Activated CD4-positive, alpha-beta memory T cell treated with anti-CD3 and anti-CD28 coated beads for 36 hours (primary cell): ENCODE measurements at places on chromosomes 4 and X. TPM values are rescaled to one million over a fixed set of nuclear protein-coding genes. Genes with fewer than 3 reads are reported as not detected.
A peak's percentile ranks its signal among the peaks of the same experiment; 100 is the strongest.

DNA sequence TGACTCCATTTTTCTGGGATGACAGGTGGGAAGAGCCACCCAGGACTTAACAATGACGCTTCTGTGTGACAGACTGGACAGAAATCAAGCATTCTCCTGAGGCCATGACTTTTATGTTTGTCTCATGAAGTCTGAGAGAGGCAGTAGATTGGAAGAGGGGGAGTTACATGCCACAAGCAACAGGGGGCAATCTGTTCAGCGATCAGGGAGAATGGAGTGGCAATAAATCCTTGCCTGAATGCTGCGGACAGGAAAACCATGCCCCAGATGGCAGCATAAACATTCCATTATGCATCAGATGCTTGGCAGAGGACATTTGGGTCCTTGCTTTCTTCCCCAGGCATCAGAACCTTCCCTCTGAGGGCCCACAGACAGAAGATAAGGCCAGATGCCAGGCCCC lies 312.4 kb upstream of the DIPK2B start:
- H3K4me1 ChIP-seq, result peaks cover 17% of the 10 kb centered on the region
- peaks cover 3% of the 10 kb centered on the region for H3K27me3 ChIP-seq
- H3K36me3 ChIP-seq, result no peaks in the 10 kb centered on the region
- no peak overlapping the region for H3K27ac ChIP-seq
- DNase-seq, result no peak

- peak overlapping the region; percentile 90 for H3K4me3 ChIP-seq
- H3K27me3 ChIP-seq, result no peaks in the 10 kb centered on the region
- no peaks in the 10 kb centered on the region for H3K36me3 ChIP-seq
- H3K27ac ChIP-seq, result peak overlapping the region; percentile 93
- H3K4me1 ChIP-seq, result peaks cover 24% of the 10 kb centered on the region
Measured at GRCh38 chrX:96685210-96686099, 813 bp downstream of the DIAPH2 start.

DNA sequence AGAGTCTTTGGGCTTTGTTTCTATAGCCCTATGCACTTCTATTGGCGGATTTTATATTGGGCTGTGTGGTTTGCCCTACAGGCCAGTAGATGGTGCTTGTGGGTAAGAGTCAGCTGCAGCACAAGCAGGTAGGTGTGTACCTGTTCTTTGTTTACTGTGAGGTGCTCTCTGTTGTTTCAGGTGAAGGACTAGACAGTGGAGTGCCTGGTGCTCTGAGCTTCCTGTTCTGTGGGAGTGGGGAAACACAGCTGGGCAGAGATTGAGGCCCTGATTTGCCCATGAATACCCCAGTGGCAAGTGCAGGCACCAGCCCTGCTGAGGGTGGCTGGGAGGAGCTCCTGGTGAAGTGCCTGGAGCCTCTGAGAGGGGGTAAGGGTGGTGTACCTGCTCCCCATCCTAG lies 26.3 kb upstream of the UCP1 start:
- H3K4me3 ChIP-seq, result no peak overlapping the region
- H3K36me3 ChIP-seq, result no peaks in the 10 kb centered on the region
- H3K27me3 ChIP-seq, result peaks cover 15% of the 10 kb centered on the region

DNA sequence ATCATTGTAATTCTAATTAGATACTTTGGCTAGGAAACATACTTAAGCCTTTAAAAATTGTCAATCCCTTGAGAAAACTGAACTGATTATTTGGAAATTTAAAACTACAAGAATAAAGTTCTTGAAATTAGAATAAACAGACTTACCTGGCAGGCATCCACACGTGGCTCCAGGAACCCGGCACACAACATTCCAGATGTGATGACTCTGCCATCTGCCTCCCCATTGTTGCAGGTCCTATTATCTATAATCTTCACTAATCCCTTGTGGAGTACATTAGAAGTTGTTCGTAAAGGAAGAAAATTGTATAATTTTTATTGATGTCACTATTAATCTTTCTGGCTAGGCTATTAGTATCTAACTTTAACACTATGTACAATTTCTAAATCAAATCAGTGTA lies 16.2 kb upstream of the GNRHR start:
- no peak overlapping the region for H3K4me3 ChIP-seq
- no peaks in the 10 kb centered on the region for H3K36me3 ChIP-seq
- H3K27ac ChIP-seq, result no peak overlapping the region

DNA sequence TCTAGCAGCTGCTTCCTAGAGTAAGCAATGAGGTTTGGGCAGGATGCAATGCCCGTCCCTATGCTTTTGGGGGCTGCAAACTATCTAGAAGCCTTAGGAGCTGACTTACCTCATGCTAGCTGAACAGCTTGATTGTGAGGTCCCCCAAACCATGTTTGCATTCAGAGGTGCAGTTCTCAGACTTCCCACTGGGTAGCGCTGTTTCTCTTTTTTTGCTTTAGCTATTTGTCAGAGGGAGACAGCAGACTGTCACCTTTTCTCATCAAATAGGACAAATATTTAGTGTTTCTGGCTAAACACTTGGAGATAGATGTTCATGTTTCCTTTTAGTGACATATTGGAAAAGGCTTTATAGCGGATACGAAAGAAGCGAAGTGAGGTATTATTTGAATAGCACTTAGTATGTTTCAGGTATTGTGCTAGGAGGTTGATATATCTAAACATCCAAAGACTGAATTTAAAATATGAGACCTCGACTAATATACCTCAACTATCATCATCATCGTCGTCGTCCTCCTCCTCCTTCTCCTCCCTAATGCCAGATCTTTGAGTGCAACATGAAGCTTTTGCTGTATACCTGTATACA lies 18.7 kb upstream of the TMEM192 start:
- no peaks in the 10 kb centered on the region for H3K36me3 ChIP-seq
- peaks cover 13% of the 10 kb centered on the region for H3K27me3 ChIP-seq
- no peak overlapping the region for H3K4me3 ChIP-seq
- no peak overlapping the region for H3K27ac ChIP-seq

DNA sequence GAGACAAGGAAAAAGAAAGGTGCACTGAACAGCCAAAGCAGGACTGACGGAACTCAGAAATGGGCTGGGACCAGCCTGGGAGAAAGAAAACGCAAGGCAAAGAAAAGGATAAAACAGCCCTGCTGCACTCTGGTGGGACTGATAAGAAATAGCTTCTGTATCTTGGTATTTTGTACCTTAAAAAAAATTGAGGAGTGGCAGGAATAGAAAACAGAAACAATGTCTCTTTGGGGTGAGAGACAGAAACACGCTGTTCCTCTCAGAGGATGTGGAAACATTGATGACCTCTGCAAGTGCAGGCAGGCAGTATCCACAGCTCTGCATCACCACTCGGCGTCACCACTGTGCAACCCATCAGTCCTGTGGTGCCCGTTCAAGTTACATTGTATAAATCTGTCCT lies 152.5 kb upstream of the SPRY1 start:
- H3K27me3 ChIP-seq, result no peaks in the 10 kb centered on the region
- no peak overlapping the region for H3K27ac ChIP-seq
- H3K36me3 ChIP-seq, result peaks cover 2% of the 10 kb centered on the region
- no peak for DNase-seq
- no peak overlapping the region for H3K4me3 ChIP-seq

DNA sequence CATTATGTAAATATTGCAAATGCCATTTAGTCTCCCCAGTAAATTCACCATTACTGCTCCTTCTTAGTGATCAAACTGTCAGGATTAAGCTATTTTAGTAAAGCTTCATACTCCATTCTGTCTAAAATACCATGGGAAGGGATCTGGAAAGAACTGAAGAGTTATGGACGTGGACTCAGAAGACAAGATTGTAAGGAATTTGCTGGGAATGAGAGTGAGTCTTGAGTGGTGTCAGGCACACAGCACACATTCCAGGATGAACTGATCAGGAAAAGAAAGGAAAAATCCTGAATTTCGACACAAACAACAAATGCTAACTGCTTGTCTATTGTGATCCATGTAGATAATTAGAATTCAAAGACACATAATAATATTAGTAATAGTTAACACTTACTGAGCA lies 311.0 kb downstream of the CENPC start:
- no peak overlapping the region for H3K4me3 ChIP-seq

DNA sequence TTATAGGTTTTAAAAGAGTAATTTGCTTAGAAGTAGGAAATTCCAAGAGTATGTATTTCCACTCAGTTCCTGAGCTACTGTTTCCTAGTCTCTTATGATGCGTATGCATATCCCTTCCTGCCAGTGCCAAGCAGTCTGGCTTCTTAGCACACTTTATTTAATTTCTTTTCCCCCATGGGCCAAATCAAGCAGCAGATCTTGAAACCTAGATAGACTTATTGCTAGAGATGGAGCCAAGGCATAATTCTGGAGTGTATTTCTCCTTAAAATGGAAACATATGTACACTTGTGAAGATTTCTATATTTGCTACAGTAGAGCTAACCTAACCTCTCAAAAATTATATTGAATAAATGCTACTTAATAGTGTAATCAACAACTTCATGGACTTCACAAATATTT lies 2337.6 kb downstream of the PCDH7 start:
- no peak overlapping the region for H3K4me3 ChIP-seq
- no peak for DNase-seq
- no peaks in the 10 kb centered on the region for H3K4me1 ChIP-seq
- H3K27me3 ChIP-seq, result no peaks in the 10 kb centered on the region

- H3K4me1 ChIP-seq, result no peaks in the 10 kb centered on the region
- no peak overlapping the region for H3K4me3 ChIP-seq
- H3K27ac ChIP-seq, result no peak overlapping the region
- no peaks in the 10 kb centered on the region for H3K27me3 ChIP-seq
Measured at GRCh38 chrX:117400839-117401238, 715.8 kb downstream of the KLHL13 start.

DNA sequence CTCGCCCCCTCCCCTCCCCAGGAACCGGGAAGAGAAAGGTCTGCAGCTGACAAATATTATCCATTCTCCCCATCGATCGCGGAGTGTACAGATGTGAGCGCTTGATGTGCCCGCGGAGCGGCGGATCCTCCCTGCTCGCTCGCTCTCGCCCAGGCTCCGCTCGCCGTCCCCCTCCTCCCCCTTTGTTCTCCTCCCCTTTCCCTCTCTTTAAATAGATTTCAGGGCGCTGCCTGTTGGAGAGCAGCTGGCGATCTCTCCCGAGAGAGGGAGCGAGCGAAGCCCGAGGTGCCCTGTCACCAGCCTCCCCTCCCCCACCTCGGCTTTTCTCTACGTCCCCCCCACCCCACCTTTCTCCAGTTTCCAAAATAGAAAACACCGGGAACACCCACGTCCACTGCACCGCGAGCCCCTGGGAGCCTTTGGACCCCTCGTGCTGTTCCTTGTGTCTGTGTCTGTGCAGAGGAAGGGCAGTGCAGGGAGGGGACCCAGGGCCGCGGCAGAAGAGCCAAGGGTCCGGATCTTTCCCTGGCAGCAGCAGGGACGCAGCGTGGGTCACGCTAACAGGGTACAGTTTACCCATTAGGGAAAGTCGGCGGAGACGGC lies 56.6 kb upstream of the BCOR start:
- H3K4me1 ChIP-seq, result peaks cover 7% of the 10 kb centered on the region
- no peak for DNase-seq
- peak overlapping the region; percentile 74 for H3K4me3 ChIP-seq
- no peaks in the 10 kb centered on the region for H3K27me3 ChIP-seq

GRCh38 chrX:45715748-45716147 lies 515.1 kb upstream of the DIPK2B start:
- no peak overlapping the region for H3K4me3 ChIP-seq
- peaks cover 60% of the 10 kb centered on the region for H3K4me1 ChIP-seq
- H3K36me3 ChIP-seq, result no peaks in the 10 kb centered on the region
- H3K27ac ChIP-seq, result peak overlapping the region; percentile 50
- H3K27me3 ChIP-seq, result no peaks in the 10 kb centered on the region
- no peak for DNase-seq

- no peaks in the 10 kb centered on the region for H3K36me3 ChIP-seq
- H3K4me1 ChIP-seq, result no peaks in the 10 kb centered on the region
- no peaks in the 10 kb centered on the region for H3K27me3 ChIP-seq
- no peak for DNase-seq
- H3K27ac ChIP-seq, result no peak overlapping the region
Measured at GRCh38 chr4:34619531-34620162, 1624.7 kb downstream of the ARAP2 start.

DNA sequence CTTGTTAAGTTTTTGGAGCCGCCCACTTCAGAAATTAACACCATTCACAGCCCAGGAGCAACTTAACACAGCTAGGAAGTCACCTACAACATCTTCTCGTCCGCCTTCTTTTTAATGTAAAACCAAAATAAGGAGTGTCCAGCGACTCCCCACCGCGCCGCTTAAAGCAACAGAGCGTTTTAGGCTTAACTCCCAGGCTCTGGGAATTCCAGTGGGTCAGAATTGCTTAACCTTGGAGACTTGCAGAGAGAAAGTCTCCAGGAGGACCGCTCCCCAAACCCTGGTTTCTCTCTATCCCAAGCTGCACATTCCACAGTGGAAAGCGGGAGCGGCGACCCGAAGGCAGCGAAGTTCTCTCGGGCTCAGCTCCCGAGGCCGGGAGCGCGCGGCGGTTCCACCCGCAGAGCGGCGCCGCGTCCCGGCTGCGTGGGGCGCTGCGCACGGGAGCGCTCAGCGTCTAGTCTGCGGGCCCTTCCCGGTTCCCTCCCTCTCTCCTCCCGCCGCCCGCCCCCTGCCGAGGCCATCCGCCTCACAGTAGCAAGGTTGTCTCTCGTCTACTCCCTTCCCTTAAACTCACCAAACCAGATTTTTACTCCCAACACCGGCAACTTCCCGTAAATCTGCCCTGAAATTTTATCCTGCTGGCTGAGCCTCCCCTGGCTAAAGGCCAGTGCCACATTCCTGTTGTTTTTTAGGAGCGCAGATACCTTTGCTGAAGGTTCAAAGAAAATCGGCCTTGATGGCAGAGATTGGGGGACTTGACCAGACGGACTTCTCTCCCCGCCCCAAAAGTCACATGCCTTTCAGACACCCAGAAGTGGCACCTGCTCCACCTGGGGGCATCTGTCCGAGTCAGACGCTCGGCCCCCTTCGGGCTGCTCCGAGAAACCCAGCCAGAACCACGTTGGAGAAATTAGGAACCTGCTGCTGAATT lies at the start of gene RBM47:
RBM47 (minus strand) TSS at position 464 of the 934 bp plus-strand sequence. CDS start 190,971 bp downstream, outside the sequence.
- H3K27ac ChIP-seq, result no peak within 1 kb of the TSS
- peaks cover 28% of the 10 kb centered on the region for H3K4me1 ChIP-seq
- peak; percentile 44 for DNase-seq
- peaks cover 43% of the 10 kb centered on the region for H3K27me3 ChIP-seq
- no peaks in the 10 kb centered on the region for H3K36me3 ChIP-seq
- H3K4me3 ChIP-seq, result peak within 1 kb of the TSS; percentile 70

DNA sequence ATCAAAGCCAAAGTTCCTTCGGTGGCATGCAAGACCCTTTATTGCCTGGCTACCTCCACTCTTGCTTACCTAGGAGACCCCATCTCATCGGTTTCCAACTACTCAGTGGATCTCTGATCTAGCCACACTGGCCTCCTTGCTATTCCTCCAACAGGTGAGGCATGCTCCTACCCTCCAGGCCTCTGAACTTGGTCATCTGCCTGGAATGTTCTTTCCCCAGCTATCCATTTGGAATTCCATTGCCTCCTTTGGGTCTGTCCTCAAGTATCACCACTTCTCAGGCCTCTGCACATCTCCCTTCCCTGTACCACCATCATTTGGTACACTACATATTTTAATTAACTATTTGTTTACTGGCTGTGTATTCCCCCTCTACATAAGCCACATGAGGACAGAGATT lies 11.2 kb downstream of the LGI2 start:
- H3K27me3 ChIP-seq, result peaks cover 6% of the 10 kb centered on the region
- no peak for DNase-seq

Gene SPANXN4
- total RNA-seq, result not detected

Gene MAGEC2
- total RNA-seq, result not detected

Gene GSX2
- not detected for total RNA-seq

Gene RNF175
- not detected for total RNA-seq

Gene HS3ST1
- not detected for total RNA-seq

Gene CLDN34
- not detected for total RNA-seq
